Activated T-helper 17 cell treated with anti-CD3 and anti-CD28 coated beads, Interleukin-2, amount 50 U/mL, for 72 hours (primary cell): ENCODE measurements at places on chromosomes 16 and 17.

DNA sequence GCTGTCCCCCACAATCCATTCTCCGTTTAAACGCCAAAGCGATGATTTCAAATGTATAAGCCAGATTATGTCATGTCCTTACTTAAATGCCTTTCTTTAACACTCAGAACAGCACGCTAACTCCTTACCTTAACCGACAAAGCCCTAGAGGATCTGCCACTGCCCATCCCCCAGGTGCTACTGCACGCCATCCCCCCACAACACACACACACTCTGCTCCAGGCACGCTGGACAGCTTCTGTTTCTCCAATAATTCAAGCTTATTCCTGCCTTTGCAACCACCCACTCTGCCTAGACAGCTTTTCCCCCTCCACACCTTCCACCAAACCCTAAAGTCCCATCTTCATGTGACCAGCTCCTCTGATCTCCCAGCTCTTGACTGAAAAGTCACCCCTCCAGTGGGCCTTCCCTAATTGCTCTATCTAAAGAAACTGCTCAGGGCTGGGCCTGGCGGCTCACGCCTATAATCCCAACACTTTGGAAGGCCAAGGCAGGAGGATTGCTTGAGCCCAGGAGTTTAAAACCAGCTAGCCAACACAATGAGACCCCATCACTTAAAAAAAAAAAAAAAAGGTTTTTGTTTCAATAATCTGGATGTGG is 38.9 kb upstream of the RPL38 start:
- peaks cover 28% of the 10 kb centered on the region for H3K27me3 ChIP-seq
- no peak overlapping the region for H3K27ac ChIP-seq
- no peak overlapping the region for H3K4me3 ChIP-seq
- H3K4me1 ChIP-seq = no peaks in the 10 kb centered on the region
- no peaks in the 10 kb centered on the region for H3K36me3 ChIP-seq

GRCh38 chr16:85027349-85027957 is at the start of gene KIAA0513:
Gene KIAA0513 (plus strand): TSS chr16:85027795. CDS start chr16:85067072, 39,277 bp downstream.
- H3K27me3 ChIP-seq = no peaks in the 10 kb centered on the region
- peaks cover 13% of the 10 kb centered on the region for H3K4me1 ChIP-seq
- H3K4me3 ChIP-seq = peak within 1 kb of the TSS; percentile 92

GRCh38 chr16:86499889-86500707 is 10.2 kb upstream of the FOXF1 start:
- no peak for ATAC-seq
- peaks cover 61% of the 10 kb centered on the region for H3K27me3 ChIP-seq
- no peaks in the 10 kb centered on the region for H3K4me1 ChIP-seq
- no peaks in the 10 kb centered on the region for H3K36me3 ChIP-seq
- no peak overlapping the region for H3K27ac ChIP-seq
- no peak overlapping the region for H3K4me3 ChIP-seq

DNA sequence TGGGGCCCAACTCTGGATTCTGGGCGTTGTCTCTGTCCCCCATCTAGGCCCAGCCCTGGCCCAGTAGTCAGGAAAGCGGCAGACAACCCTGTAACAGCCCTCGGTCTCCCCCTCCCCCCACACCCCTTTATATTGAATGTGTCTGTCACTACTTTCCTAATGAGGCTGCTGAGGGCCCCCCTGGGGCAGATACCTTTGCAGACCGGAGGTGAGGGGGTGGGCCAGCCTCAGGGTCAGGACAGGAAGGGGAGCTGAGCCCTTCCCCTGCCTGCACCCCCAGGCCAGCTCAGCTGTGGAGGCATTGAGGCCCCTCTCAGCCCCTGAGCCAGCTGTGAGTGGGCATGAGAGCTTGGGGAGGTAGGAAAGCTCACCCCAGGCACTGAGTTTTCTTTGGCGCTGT is 17.1 kb downstream of the RAI1 start:
- H3K27ac ChIP-seq = no peak overlapping the region
- H3K36me3 ChIP-seq = no peaks in the 10 kb centered on the region
- no peaks in the 10 kb centered on the region for H3K27me3 ChIP-seq
- ATAC-seq = no peak
- H3K4me1 ChIP-seq = peaks cover 15% of the 10 kb centered on the region

- H3K36me3 ChIP-seq = peaks cover 9% of the 10 kb centered on the region
- H3K4me1 ChIP-seq = peaks cover 64% of the 10 kb centered on the region
- peak overlapping the region; percentile 98 for H3K27ac ChIP-seq
- H3K27me3 ChIP-seq = no peaks in the 10 kb centered on the region
Observed at GRCh38 chr17:49739641-49740271, 24.2 kb downstream of the FAM117A start.

DNA sequence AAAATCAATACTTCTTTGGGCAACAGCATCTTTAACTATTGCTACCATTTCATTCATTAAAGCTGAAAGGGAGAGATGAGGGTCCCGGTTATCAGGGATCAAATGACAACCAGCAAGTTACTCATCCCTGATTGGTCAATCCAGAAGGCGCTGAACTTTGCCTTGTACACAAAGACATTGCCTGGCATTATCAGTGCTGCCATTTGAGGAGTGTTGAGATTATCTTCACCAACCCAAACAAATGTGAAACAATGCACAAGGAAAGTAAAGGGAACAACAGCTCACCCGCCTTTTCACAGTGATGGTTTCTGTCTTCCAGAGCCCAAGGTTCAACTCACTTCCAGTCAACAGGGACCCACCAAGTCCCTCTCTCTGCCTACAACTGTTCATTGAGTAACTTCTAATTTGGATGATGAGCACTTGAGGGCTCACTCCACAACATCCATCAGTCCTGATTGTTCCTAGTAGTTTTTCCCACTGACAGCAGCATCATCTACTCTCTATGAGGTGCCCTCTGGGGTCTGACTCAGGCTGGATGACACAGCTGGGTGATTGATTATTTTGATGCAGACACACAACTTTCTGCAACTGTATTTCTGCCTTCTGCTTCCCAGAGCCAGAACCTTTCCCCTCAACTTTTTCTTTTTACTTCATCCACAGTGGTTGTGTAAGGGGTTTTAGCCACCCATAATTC is 32.0 kb downstream of the LYRM9 start:
- H3K4me1 ChIP-seq = no peaks in the 10 kb centered on the region
- H3K27me3 ChIP-seq = no peaks in the 10 kb centered on the region
- H3K4me3 ChIP-seq = no peak overlapping the region
- ATAC-seq = no peak
- H3K36me3 ChIP-seq = no peaks in the 10 kb centered on the region

DNA sequence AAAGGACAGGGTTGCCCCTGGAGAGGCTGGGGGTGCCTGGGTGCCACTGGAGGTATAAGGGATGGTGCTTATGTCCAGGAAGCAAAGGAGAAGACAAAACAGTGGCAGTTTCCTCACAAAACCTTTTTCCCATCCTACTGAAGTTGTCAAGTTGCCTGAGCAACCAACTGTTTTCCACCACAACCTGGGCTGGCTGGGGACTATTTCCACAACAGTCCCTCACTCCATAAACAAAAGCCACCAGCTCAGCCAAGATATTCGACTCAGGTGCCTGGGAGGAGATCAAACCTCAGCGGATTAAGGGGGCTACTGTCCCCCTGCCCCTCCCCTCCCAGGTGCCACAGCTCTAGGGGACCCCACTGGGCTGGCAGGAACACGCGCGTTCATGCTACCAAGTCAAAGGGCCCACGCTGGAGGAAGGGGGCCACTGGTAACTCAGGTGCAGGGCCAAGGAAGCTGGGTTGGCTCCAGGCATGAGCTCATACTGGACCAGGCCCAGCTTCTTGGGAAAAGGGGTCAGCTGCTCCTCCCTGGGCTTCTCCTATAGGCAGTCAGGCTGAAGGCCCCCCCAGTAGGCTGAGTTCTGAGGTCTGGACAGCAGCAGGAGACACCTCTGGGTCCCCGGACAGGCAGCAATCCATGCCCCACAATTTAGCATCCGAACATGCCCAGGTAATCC is 45.7 kb upstream of the MRPS23 start:
- no peak overlapping the region for H3K27ac ChIP-seq
- no peaks in the 10 kb centered on the region for H3K36me3 ChIP-seq
- H3K4me1 ChIP-seq = peaks cover 5% of the 10 kb centered on the region
- H3K4me3 ChIP-seq = no peak overlapping the region
- peaks cover 3% of the 10 kb centered on the region for H3K27me3 ChIP-seq
- no peak for ATAC-seq

- ATAC-seq = no peak
- H3K4me3 ChIP-seq = peak overlapping the region; percentile 77
- peaks cover 51% of the 10 kb centered on the region for H3K36me3 ChIP-seq
- H3K4me1 ChIP-seq = peaks cover 10% of the 10 kb centered on the region
- H3K27ac ChIP-seq = no peak overlapping the region
- peaks cover 13% of the 10 kb centered on the region for H3K27me3 ChIP-seq
Observed at GRCh38 chr17:7260151-7260550, 2.1 kb downstream of the CLDN7 start.

DNA sequence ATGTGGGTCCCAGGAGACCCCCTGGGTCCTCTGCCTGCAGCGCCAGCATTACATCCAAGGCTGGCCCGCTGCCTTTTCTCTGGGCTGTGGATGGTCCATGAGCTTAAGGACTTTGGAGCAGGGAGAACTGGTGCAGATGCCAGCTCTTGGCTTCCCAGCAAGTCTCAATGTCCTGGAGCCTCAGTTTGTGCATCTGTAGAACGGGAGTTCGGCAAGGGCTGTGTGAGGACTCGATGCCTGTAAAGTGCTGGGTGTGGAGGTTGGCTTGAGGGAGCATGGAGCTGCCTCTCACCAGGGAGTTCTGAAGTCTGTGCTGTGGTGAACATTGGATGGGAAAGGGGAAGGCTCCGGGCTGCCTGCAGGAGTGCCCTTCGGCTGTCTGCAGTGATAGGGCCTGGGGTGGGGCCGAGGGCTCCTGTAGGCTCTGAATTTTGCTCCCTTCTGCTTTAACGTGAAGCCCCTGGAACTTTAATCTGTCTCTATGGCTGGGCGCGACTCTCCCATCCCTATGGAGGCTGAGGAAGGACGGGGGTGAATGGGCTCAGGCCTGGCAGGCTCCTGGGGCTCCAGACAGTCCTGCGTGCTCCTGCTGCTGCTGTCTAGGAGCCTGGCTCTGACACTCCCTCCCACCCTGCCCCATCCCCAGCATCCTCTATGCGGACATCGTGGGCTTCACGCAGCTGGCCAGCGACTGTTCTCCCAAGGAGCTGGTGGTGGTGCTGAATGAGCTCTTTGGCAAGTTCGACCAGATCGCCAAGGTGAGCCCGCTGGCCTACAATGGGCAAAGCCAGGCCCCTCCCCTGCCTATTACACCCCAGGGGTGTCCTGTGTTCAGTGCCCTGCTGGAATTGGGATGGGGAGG is 27.9 kb downstream of the ADCY7 start:
- peaks cover 88% of the 10 kb centered on the region for H3K36me3 ChIP-seq
- H3K27ac ChIP-seq = peak overlapping the region; percentile 71
- H3K4me1 ChIP-seq = peaks cover 4% of the 10 kb centered on the region
- ATAC-seq = no peak
- no peak overlapping the region for H3K4me3 ChIP-seq

DNA sequence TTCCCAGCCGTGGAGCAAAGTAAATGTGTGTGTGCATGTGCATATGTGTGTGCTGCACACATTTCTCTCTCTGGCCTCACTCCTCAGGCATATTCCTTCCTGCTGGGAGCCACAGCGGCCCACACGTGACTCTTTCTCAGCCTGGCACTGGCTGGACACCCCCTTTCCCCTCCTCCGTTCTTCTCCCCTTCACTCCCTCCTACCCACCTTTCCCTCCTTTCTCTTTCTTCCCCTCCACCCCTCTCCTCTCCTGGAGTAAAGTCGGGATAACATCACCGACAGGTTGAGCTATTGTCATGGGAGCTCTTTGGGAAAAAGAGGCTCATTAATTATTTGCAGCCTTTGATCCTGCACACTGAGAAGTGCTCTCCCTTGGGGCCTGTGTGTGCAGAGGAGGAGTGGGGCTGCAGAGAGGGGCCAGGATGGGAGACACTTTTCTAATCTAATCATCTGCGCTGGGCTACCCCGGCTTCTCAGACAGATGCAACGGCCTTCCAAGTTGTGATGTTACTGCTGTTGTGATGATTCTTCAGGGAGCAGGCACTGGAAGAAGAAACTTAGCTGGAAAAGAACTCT is 126.3 kb upstream of the HSBP1 start:
- H3K27ac ChIP-seq = no peak overlapping the region
- no peak overlapping the region for H3K4me3 ChIP-seq
- H3K4me1 ChIP-seq = no peaks in the 10 kb centered on the region

- H3K36me3 ChIP-seq = no peaks in the 10 kb centered on the region
- no peak for ATAC-seq
- peaks cover 2% of the 10 kb centered on the region for H3K4me1 ChIP-seq
- H3K27ac ChIP-seq = no peak overlapping the region
- H3K27me3 ChIP-seq = no peaks in the 10 kb centered on the region
Observed at GRCh38 chr16:53752560-53752959, 48.6 kb downstream of the FTO start.

DNA sequence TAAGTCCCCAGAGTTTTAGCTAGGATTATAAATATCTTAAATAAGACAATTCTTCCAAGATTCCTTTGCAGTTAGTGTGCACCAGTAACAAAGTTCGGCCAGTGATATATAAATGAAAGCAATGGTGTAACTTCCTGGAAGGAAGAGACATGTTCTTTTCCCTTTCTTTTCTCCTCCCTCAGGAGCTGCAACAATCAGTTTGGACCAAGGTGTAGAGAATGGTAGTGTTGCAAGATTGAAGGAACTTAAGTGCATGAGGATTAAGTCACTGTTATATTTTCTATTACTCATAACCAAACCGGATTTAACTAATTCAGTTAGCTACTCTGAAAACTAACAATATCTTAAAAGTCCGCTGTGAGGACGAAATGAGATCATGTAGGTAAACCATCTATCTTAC is 68.9 kb upstream of the KCNJ16 start:
- no peaks in the 10 kb centered on the region for H3K27me3 ChIP-seq
- H3K4me1 ChIP-seq = no peaks in the 10 kb centered on the region
- no peak overlapping the region for H3K27ac ChIP-seq
